ENCODE measurements at places on chromosomes 3 and 15. TPM values are rescaled to one million over a fixed set of nuclear protein-coding genes. Genes with fewer than 3 reads are reported as not detected.

- no peak for DNase-seq
These were observed 1028.2 kb downstream of the MCTP2 start for GRCh38 chr15:95259513-95259912.

The STRA6 gene
- total RNA-seq: not detected

- peak; percentile 5 for DNase-seq
These were observed at the start of gene HCLS1 for GRCh38 chr3:121660356-121661171. TSS of gene HCLS1 (minus strand) at chr3:121660903. CDS start at chr3:121658347, 2,556 bp downstream.

DNA sequence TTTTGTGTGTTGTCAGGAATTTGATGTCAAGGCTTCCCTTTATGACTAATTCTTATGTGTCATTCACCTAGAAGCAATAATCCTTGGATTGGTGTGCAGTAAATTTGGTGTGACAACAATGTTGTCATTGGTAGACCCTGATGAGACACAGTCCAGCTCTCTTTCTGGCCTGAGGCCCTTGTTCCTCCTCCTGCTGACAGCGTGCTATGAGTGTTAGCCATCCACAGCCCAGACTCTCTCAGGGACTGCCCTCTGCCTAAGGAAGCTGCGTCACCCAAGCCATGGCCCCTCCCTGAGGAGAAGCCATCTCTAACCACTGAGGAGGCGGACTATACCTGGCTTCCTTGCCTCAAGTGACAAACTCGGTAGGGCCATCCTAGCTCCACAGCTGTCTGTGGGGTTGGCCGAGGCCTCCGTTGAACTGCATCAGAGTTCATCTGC lies 13.3 kb upstream of the TM4SF1 start:
- no peak for DNase-seq

- no peak for DNase-seq
These were observed 18.4 kb upstream of the ZNF445 start for GRCh38 chr3:44495636-44496415.

- no peak for DNase-seq
These were observed 193.9 kb downstream of the UBE3A start for GRCh38 chr15:25244731-25245585.

The SCG3 gene
- not detected for total RNA-seq

DNA sequence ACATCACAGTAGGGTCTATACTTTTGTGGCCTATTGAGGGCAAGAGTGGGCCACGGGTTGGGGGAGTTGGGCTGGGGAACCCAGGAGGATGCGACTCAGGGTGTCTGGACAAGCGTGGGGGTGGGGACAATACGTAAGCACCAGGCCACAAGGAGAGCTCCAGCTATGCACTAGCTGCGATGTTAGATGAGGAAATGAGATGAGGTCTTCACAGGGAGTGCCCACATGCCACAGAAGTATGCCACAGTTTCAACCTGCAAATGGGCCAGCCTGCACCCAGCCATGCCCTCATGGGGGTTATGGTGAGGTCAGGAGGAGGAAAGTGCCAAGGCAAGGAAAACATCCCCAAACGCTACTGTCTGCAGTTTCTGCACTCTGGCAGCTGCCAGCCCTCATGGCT lies 30.5 kb downstream of the CACNA2D2 start:
- DNase-seq: no peak

The LDHAL6B gene
- not detected for total RNA-seq

DNA sequence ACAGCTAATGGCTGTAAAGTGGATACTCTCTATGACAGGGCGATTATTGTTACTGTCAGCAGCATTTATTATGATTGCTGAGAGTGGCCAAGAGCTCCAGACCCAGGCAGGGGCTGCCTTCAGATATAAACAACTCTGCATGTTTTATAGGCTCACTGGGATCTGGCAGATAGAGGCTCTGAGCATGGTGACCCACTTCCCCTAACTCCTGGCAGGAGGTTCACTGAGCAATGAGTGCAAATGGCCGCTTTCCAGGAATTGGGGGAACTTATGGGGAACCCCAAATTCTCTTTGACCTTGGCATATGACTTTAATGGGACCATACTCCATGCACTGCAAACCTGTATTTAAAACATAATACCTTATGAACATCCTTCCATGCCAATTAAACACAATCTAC lies 59.0 kb downstream of the SCN5A start:
- no peak for DNase-seq

DNA sequence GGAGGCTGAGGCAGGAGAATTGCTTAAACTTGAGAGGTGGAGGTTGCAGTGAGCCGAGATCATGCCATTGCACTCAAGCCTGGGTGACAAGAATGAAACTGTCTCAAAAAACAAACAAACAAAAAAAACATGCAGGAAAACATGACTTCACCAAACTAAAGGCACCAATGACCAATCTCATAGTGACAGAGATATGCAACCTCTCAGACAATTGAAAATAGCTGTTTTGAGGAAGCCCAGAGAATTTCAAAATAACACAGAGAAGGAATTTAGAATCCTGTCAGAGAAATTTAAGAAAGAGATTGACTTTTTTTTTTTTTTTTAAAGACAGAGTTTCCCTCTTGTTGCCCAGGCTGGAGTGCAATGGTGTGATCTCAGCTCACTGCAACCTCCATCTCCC lies 26.1 kb downstream of the NCBP2 start:
- DNase-seq: no peak

- DNase-seq: no peak
These were observed 11.2 kb downstream of the RPL32 start for GRCh38 chr3:12829886-12830784.

GRCh38 chr3:197137751-197138150 lies 108.1 kb upstream of the MELTF start:
- DNase-seq: no peak

GRCh38 chr3:72303926-72304325 lies 519.0 kb upstream of the PROK2 start:
- DNase-seq: no peak

- DNase-seq: no peak
These were observed 40.7 kb downstream of the FEM1B start for GRCh38 chr15:68318008-68318835.

GRCh38 chr3:118573912-118574311 lies 460.7 kb downstream of the IGSF11 start:
- no peak for DNase-seq

The CPNE4 gene
- total RNA-seq: 0.19 TPM

- DNase-seq: no peak
These were observed 360.7 kb downstream of the PTPRG start for GRCh38 chr3:61922118-61922517.

- DNase-seq: no peak
These were observed 193.2 kb downstream of the MEX3B start for GRCh38 chr15:81852411-81853149.

The TRIM71 gene
- total RNA-seq: not detected

- DNase-seq: no peak
These were observed 28.3 kb downstream of the RSL24D1 start for GRCh38 chr15:55168350-55168974.

DNA sequence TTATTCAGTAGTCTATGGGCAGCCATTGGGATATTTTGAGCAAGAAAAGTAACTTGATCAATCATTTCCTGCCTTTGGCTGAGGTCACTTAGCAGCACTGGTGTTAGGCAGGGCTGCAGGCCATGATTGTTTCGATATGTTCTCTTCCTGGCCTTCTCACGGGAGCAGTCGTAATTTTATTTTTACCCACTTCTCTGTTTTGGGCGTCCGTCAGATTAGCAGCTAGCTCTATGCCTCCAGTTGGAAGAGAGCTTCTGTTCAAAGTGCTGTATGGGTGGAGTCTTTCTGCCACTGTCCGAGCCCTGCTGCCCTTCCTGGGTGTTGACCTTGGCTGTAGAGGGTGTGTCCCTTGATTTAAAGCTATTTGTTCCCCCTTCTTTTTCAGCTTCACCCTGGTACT lies 123.4 kb upstream of the ROPN1 start:
- DNase-seq: no peak

DNA sequence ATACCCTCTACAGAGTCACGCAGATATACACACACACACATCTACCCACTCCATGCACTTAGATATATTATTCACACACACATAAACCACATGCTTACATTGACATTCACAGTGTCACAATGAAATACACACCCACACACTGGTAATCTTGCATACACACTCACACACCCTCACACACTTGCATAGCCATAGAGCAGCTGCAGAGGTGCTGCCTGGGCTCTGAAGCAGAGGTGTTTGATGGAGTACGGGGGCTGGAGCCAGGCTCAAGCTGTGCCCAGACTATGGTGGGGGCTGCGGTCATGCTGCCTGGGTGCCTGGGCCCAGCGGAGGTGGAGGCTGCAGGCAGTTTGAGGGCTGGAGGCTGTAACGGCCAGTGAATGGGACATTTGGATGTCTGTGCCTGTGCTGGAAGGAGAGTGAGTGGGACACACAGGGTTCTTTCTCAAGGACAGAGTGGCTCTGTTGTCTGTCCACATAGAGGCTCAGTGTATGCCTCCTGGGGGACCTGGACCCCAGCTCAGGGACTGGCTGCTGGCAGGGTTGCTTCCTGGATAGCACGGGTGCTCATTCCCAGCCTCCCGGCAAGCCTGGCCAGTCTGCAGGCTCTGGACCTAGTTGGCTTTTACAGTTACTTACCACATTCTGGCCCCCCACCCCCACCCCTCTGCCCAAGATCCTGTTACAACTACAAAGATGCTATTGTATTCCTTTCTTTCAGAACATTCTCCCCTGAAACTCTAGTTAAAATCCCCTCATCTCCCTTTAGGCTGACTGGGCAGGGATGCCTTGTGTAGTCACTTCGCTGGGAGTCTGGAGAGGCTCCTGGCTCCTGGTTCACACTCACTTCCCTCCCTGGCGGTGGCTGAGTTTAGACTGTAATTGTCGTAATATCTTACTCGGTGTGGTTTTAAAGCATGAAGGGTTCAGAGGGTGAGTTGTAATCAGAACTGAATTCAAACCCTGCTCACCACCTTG lies 12.5 kb downstream of the GASK1A start:
- DNase-seq: no peak

DNA sequence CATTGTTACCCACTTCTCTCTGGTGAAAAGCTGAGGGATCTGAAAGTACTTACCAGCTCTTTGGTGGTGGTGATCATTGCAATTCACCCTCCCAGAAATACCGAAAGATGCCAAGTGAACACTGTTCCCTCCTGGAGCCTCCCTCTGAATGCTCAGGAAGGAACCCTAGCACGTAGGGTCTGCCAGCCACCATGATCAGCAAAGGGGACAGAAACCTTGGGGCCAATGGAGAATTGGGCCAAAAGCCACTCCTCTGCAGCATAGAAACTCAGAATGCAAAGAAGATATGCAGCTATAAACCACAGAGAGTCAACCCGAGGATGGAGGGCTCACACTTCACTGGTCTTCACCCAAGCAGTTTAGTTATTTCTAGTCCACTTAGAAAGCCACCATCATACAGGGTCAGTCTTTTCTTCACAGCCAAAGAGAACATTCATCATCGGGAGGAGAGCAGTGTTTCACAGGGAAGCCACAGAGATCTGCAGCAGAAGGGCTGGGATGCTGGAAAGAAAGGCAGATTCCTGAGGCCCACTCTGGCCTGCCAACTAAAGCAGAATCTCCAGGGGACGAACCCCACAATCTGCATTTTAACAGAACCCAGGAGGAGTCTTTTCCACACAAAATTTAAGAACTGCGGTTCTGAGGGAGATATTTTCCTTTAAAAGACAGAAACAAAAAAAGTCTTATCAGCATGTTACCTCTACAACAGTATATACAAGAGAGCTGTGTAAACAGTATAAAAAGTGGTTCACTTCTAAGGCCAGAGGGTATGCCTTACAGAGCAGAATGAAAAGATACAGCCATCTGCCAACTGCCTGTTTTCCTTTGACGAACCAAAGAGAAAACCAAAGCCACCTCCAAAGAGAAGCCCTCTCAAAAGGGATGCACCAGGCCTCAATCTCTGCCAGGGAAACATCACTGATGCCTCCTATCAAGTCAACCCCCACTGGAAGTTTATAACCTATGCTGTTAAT lies 11.3 kb downstream of the TBC1D2B start:
- DNase-seq: no peak

The HIGD2B gene
- total RNA-seq: not detected

The DNAJB8 gene
- total RNA-seq: not detected

The CDCP1 gene
- 35.7 TPM for total RNA-seq

GRCh38 chr3:64928683-64929082 lies 240.9 kb upstream of the ADAMTS9 start:
- DNase-seq: no peak

GRCh38 chr3:32681811-32682210 lies 3.2 kb upstream of the CNOT10 start:
- DNase-seq: no peak

The DVL3 gene
- total RNA-seq: 35.1 TPM

GRCh38 chr15:69612112-69612511 lies 159.5 kb downstream of the RPLP1 start:
- DNase-seq: no peak

DNA sequence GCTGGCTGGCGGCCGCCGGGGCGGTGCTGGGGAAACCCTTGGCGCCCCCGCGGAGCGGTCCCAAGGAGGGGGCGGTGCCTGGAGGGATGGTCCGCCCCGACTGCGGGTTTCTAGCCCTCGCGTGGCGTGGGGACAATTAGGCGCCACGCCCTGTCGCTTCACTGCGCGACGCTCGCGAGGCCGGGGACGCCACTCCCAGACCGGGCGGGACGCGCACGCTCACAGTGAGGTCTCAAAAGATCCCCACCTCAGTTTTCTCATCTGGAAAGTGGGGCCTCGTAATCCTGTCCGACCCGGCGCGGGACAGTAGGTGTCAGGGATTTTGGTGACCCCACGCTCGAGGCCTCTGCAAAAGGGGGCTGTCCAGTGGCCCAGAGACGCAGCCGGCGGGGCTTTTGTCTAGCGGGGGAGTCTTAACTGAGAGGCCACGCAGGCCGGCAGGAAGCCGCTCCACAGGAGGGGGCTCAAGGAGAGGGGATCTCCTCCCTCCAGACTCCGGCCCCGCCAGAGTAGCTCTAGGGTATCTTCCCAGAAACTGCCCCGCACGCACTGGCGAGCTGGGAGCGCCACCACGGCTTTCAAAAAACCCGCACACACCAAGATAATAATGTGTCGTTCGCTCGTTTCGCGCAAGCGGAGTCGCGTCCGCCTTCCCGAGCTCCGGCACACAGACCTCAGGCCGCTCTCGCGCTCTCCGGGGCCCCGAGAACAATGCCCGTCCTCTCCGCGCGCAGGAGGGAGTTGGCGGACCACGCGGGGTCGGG lies 710 bp upstream of the CLK3 start:
- DNase-seq: no peak

- no peak for DNase-seq
These were observed 110.7 kb upstream of the C2CD4B start for GRCh38 chr15:62275831-62276230.

The ADAMTS7 gene
- 0.42 TPM for total RNA-seq

GRCh38 chr15:66631616-66632263 lies 65.9 kb upstream of the LCTL start:
- DNase-seq: no peak

- no peak for DNase-seq
These were observed 23.5 kb upstream of the SQOR start for GRCh38 chr15:45611305-45611704.

The HRH1 gene
- total RNA-seq: 8.8 TPM

The PLXND1 gene
- 18.6 TPM for total RNA-seq

The LIPC gene
- total RNA-seq: not detected

- no peak for DNase-seq
These were observed 13.7 kb downstream of the NTRK3 start for GRCh38 chr15:88242586-88243555.

GRCh38 chr15:37101980-37102304 lies 1.6 kb upstream of the MEIS2 start:
- no peak for DNase-seq

The STAB1 gene
- total RNA-seq: 15.5 TPM

GRCh38 chr3:147712357-147712756 lies 303.2 kb downstream of the ZIC1 start:
- DNase-seq: no peak
